ENCODE measurements at places on chromosomes 1 and 21. TPM values are rescaled to one million over a fixed set of nuclear protein-coding genes. Genes with fewer than 3 reads are reported as not detected.

DNA sequence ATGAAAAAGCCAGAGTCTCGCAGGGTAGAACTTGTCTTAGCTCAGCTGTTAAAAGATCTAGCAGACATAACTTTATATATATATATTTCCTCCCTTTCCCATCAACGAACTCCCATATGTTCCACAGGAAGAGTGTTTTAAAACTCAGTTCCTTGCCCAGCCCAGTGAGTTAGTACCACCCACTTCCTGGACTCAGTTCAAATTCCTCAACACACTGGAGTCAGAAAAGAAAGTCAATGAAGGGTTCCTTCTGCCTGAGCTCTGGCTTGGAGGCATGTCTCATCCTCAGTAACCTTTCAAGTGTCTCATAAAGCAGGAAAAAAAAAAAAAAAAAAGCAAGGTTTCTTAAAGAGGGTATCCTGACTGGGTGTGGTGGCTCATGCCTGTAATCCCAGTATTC is 15.6 kb downstream of the TPM3 start:
- no peaks in the 10 kb centered on the region for H3K27me3 ChIP-seq
- peaks cover 45% of the 10 kb centered on the region for H3K36me3 ChIP-seq
- H3K4me3 ChIP-seq: no peak overlapping the region
- DNase-seq: no peak
- peaks cover 35% of the 10 kb centered on the region for H3K4me1 ChIP-seq

GRCh38 chr1:234478152-234478480 is 863 bp downstream of the TARBP1 start:
- DNase-seq: no peak
- no peaks in the 10 kb centered on the region for H3K36me3 ChIP-seq
- H3K27ac ChIP-seq: no peak overlapping the region

GRCh38 chr1:53593758-53594380 is 134.7 kb downstream of the DMRTB1 start:
- no peak overlapping the region for H3K27ac ChIP-seq
- peaks cover 3% of the 10 kb centered on the region for H3K27me3 ChIP-seq
- no peak overlapping the region for H3K4me3 ChIP-seq
- peak; percentile 89 for DNase-seq
- H3K36me3 ChIP-seq: no peaks in the 10 kb centered on the region

DNA sequence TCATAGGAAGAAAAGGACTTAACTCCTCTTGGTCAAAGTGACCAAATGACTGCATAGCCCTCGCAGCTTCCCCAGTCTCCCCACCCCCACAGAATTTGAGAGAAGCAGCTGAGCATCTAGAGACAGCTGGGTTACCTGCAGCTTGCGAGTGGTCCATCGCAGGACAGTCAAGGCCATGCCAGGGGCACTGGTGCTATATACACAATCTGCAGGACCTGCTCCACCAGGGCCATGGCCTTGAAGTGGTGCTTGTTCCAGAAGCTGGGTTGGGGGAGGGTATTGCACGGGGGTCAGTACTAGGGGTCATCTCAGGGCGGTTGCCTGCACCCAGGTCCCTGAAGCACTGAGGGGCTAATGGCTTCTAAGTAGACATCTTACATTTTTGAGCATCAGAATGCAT is 10.4 kb downstream of the MRTO4 start:
- H3K36me3 ChIP-seq: peaks cover 28% of the 10 kb centered on the region
- H3K4me1 ChIP-seq: no peaks in the 10 kb centered on the region
- no peak overlapping the region for H3K27ac ChIP-seq
- no peak for DNase-seq
- no peaks in the 10 kb centered on the region for H3K27me3 ChIP-seq

EYA3 gene
- 29.4 TPM for total RNA-seq

- peaks cover 7% of the 10 kb centered on the region for H3K36me3 ChIP-seq
- H3K27me3 ChIP-seq: no peaks in the 10 kb centered on the region
- H3K4me3 ChIP-seq: no peak overlapping the region
- H3K4me1 ChIP-seq: peaks cover 8% of the 10 kb centered on the region
- H3K27ac ChIP-seq: no peak overlapping the region
These were observed 243.0 kb upstream of the LYPLAL1 start for GRCh38 chr1:218930472-218931241.

CAMK1G gene
- 0.50 TPM for total RNA-seq

All from WTC11 (cell line).